ENCODE measurements at places on chromosomes 2 and 18. TPM values are rescaled to one million over a fixed set of nuclear protein-coding genes. Genes with fewer than 3 reads are reported as not detected.

Gene SLC23A3
- total RNA-seq = 5.2 TPM

Gene TTR
- 11.2 TPM for total RNA-seq

Gene IL1RL1
- total RNA-seq = not detected

Gene REG1B
- not detected for total RNA-seq

Gene GPR35
- 2.5 TPM for total RNA-seq

Gene GCG
- not detected for total RNA-seq

- DNase-seq = no peak
Observed at GRCh38 chr2:170235860-170236679, 58.1 kb downstream of the MYO3B start.

GRCh38 chr2:64754570-64754969, 100.9 kb upstream of the SERTAD2 start:
- DNase-seq = no peak

- DNase-seq = no peak
Observed at GRCh38 chr2:37436323-37436722, 91.9 kb downstream of the QPCT start.

DNA sequence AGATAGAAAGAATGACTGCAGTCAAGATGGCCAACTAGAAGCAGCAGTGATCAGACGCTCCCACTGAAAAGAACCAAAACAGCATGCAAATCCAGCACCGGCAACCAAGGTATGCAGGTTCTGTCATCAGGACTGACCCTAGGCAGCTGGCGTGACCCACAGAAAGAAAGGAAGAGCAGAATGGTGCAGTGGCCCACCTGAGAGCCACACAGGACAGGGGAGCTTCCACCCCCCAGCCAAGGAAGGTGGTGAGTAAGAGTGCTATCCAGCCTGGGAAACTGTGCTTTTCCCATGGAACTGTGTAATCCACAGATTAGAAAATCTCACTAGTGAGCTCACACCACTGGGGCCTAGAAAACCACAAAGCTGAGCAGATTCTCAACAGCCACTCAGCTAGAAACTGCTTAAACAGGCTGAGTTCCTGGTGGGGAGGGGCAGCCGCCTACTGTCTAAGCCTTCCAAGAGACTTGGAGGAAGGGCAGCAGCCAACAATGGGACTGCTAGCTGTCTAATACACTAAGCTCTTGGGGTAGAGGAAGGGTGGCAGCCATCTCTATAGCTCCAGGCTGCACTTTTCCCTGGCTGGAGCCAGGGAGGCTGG, 127.9 kb downstream of the EVA1A start:
- no peak for DNase-seq

Measured in osteocyte (in vitro differentiated cells).